ENCODE measurements at places on chromosomes 5 and 9.

- DNase-seq = no peak
These were observed 64.7 kb downstream of the TLR4 start for GRCh38 chr9:117768750-117769395.

DNA sequence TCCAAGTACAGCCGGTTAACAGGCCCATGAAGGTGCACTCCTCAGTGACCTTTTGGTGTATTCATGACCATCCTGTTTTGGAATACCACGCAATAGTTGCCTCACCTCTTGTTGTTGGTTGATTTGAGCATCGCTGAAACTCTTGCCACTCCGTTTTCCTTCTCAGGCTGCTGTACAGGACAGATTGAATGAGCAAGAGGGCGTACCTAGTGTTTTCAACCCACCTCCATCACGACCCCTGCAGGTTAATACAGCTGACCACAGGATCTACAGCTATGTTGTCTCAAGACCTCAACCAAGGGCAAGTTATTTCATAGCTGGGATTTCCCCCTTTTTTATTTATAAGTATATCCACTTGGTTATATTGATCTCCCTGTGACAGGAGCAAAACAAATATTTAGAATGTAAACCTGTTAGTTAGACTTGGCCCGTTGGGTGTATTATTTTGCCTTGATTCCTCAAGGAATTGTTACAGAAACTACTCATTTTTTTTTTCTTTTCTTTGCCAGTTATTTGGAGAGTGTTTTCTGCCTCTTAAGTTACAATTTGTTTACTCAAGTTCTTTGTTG, 38.1 kb downstream of the FAF2 start:
- DNase-seq = no peak

DNA sequence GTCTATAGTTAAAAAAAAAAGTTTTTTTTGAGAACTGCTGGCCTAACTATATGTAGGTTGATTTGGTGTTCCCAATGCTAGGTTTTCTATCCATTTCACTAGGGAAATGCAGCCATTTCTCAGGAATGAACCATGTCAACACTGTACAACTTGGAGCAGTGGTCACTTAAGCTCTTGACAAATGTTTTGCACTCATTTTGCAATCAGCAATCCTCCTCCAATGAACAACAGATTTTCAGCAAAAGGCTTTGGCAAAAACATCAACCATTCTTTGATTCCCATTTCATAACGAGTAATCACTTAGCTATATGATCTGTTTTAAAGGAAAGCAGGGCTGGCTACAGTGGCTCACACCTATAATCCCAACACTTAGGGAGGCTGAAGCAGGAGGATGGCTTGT, 17.9 kb downstream of the STRBP start:
- DNase-seq = no peak

DNA sequence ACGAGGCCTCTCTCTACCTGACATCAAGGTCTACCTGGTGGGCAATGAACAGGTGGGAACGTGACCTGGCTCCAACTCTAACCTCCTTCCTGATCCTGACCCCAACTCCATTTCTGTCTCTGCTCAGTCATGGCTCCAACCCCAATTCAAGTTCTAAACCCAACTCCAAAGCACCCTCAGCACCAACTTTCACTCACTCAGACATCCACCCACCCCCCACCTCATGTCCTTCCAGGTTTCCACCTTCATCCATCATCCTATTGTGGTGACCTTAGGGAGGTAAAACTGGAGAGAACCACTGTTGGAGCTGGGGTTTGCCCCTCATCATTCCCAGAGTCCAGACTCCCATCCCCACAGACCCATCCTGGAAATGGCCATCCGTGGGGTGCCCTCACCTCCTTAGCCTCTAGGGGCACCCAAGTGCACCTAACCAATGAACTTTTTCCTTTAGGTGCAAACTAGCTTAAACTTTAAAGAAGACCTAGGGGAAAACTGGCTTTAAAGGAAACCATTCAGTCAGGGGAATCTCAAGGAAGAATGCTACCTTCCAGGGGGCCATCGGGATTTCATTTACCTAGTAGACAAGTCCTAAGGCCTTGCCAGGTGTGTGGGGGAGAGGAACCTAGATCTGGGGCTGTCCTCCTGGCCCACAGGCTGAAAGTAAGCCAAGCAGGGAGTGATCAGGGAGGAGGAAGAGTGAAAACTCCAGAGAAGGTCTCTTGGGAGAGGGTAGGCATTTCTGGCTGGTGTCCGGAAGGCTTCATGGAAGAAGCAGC, 11.3 kb downstream of the RGS14 start:
- DNase-seq = no peak

- no peak for DNase-seq
These were observed 79.6 kb downstream of the ADAMTS2 start for GRCh38 chr5:179265514-179266290.

Measured in T-helper 9 cell (primary cell).